Frontal cortex (tissue), 4 donors: ENCODE measurements at places on chromosomes 1 and 21.

GRCh38 chr1:50703240-50703639, 256.8 kb downstream of the FAF1 start:
- DNase-seq, result no peak

DNA sequence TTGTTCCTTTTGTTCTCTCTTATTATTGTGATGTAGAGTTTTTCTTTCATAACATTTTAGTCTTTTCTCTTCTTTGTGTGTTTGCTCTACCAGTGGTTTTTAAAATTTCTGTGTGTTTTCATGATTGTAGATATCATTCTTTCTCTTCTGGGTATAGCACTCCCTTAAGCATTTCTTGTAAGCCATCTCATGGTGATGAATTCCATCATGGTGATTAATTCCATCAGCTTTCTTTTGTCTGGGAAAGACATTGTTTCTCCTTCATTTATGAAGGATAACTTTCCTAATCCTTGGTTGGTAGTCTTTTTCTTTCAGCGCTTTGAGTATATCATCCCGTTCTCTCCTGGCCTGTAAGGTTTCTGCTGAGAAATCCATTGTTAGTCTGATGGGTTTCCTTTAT, 22.7 kb downstream of the CD55 start:
- no peak for DNase-seq

DNA sequence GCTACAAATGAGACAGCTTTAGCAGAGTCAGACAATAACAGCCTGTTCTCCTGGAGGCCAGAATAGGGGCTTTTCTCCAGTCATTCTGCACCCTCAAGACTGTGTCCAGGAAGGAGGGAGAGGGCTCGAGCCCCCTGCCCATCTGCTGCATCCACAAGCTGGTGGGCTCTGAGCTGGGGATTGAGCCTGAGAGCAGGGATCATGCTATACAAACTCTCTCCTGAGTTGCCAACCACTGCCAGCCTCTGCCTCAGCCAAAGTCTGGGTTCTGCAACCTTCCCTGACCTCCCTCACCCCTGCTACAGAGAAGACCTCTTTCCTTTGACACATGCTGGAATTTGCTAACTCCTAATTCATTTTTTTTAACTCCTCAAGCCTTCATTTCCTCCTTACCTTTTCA, 14.8 kb upstream of the PPM1J start:
- no peak for DNase-seq

DNA sequence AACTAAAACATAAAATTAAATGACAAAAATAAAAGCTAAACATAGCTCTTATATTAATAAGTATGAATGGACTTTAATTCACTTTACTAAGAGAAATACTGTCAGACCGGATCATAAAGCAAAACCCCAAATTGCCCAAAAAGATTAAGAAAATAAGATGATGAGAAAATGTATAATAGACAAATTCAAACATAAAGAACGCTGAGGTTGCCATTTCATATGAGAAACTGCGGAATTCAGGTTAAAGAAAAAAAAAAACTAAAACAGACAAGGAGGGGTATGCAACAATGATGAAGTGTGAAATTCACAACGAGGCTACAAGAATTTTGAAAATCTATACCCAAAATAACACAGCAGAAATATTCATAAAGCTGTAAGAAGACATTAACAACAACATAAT, 133.6 kb upstream of the JUN start:
- no peak for DNase-seq

GRCh38 chr1:227785805-227786671, 29.4 kb upstream of the PRSS38 start:
- DNase-seq, result no peak

GRCh38 chr1:68181165-68181556, 51.2 kb downstream of the WLS start:
- DNase-seq, result no peak
